ENCODE measurements at places on chromosomes 7 and 10.

DNA sequence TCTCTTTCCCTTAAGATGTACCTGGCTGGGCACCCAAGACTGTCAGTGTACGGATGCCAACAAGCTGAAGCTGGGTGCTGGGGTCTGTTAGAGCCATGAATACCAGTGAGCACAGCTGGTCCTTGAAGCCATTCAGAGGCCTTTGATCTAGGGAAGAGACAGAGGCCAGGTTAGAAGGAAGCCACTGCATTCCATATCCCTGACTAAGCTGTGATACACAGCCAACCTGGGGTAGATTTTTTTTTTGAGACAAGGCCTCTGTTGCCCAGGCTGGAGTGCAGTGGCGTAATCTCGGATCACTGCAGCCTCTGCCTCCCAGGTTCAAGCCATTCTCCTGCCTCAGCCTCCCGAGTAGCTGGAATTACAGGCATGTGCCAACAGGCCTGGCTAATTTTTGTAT is 20.8 kb downstream of the ZDHHC16 start:
- no peak for DNase-seq

DNA sequence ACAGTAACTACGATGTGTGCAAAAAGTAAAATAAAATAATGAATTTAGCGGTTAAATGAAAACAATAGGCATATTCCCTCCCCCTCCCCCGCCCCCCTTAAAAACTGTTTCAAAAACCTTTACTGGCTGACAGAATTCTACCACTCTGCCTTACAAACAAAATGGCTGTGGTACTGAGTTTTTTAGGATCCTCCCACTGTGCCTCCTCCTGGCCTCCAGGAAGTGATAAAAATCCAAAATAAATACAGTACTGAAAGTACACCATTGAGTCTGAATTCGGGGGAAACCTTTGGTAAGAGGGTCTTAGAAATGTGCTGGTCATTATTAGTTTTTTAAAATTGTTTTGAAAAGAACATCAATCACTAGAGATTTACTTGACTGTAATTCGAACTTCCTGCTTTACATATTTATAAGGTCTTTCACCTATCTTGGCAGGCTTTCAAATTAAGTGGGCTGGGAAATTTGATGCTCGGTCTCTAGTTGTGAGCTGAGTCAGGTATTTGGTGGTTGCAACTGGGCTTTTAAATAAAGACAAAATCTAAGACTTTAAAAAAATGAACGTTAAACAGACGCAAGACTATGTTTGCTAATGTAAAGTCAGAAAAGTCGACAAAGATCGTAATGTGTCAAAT is 32.5 kb upstream of the EPC1 start:
- DNase-seq: peak; percentile 49

DNA sequence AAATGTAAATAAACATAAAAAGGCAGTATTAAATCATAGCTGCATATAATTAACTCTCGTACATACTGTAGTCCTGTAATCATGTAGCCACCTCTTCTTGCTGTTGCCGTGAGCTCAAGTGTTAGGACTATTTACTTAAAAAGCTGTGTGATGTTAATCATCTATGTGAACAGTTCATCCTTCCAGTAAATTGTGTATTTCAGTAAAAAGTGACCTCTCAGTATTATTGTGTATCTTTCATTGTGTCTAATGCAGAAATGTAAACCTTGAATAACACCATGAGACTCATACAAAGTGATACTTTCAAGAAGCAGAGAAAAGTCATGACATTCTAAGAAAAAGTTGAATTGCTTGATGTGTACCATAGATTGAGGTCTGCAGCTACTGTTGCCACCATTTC is 38.0 kb downstream of the ADD3 start:
- no peak for DNase-seq

DNA sequence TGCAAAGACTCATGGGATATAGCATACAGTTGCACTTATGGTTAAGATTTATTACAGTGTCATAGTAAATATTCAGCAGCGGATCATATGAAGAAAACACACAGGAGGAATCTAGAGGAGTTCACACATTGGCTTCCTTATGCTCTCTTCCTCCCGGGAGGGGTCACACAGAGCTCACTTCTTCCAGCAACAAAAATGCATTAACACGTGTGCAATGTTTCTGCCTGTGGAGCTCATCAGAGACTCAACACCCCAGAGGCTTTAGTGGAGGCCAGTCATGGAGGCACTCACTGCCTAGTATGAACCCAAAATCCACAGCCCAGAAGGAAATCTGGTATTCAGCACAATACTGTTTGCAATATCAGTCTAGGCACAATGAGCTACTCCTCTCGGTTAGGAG is 202.8 kb upstream of the PRSS1 start:
- DNase-seq: no peak

- DNase-seq: peak; percentile 74
Measured at GRCh38 chr10:30284865-30285594, 64.0 kb downstream of the MTPAP start.

- no peak for DNase-seq
Measured at GRCh38 chr7:93203496-93203895, 22.8 kb downstream of the HEPACAM2 start.

DNA sequence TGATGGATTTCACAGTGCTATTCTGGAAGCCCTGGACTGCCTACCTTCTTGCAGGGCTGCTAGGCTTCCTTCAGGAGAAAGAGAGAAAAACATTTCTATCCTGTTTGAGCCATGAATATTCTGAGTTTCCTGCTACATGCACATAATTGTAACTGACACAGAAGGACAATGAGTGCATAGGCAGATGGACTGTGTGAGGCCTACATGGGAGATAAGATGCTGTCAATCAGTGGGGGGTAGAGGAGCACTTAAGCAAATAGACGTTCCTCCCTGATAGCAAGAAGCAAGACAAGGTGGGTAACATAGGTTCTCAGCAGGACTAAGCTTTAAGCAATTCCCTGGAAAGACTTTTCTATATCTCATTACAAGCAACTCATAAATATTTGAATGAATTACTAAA is 11.6 kb downstream of the ALDH18A1 start:
- no peak for DNase-seq

- DNase-seq: no peak
Measured at GRCh38 chr7:157153260-157153659, 14.5 kb downstream of the UBE3C start.

DNA sequence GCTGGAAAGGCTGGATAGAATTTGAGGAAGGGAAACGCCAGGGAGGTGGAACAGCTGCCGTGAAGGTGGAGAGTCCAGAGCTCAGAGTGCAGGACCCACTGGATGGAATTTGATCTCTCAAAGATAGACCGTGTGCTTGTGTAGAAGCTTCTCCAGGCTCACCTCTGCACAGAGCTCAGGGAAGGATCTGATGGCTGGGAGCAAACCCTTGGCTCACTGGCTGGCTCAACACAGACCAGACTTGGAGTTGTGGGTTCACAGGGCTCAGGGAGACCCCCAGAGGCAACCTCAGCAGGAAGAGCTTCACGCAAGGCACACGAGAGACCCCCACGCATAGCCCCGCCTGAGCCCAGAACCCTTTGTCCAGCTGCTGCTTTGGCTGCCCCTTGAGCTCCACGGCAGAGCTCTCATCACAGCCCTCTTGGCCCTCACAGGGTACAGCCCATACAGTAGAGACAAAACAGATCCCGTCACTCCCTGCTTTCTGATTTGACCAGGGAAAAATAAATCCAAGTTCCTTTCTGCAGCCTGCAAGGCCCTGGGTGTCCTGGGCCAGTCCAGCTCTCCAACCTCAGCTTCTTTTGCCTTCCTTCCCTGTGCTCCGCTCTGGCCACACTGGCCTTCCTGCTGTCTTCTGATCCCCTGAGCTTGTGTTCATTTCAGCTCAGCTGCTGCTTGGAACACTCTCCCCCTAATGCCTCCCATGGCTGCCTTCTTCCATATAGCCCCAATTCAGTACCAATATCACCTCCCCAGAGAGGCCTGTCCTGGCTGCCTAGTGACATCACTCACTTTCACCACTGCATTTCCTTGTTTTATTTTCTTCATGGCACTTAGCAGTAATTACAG is 26.3 kb downstream of the GHRHR start:
- DNase-seq: no peak

- DNase-seq: no peak
Measured at GRCh38 chr10:14884082-14884481, 5.4 kb downstream of the SUV39H2 start.

- no peak for DNase-seq
Measured at GRCh38 chr7:44310221-44310848, 15.1 kb downstream of the CAMK2B start.

DNA sequence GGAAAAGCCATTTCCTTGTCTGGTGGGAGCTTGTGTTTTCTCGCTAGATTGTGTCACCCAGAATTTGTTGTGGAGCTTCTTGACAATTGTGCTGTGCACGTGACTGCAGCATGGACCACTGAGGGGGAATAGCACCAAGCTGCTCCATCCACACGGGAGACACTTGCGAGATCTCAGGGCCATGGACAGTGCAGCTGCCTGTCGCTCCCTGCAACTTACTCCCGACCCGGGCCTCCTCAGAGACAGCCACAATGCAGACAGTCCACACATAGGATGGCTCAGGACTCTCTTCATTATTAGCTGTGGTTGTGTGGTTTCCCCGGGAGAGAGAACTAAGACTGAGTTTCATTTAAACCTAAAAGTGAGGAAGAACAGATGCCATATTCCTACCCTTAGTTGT is 673.2 kb upstream of the GALNT17 start:
- no peak for DNase-seq

DNA sequence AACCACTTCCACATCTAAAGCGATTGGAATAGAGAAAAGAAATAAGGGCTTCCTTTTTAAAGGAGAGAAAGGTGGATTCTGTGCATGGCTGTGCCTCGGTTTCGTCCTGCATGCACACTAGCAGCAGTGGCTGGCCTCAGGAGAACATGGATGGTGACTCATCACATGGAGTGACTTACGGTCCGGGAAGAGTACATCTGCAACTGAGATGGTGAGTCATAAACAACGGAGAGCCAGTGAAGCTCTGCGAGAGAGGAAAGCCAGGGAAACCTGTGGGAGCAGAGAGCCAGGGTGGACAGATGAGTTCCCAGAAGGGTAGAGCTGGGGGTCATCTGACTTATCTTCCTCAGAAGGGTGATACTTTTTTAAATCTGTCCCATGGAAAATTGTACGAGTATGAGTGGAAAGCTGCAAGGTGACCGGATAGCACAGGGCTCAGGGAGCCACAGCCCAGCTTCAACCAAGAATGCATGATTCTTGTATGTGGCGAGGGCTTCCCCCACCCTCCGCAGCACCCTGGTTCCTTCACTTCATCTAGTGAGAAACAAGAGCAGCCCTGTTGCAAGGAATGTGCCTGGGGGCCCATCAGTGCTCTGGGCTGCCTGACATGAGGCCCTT is 259.1 kb downstream of the KLF6 start:
- DNase-seq: peak; percentile 91

DNA sequence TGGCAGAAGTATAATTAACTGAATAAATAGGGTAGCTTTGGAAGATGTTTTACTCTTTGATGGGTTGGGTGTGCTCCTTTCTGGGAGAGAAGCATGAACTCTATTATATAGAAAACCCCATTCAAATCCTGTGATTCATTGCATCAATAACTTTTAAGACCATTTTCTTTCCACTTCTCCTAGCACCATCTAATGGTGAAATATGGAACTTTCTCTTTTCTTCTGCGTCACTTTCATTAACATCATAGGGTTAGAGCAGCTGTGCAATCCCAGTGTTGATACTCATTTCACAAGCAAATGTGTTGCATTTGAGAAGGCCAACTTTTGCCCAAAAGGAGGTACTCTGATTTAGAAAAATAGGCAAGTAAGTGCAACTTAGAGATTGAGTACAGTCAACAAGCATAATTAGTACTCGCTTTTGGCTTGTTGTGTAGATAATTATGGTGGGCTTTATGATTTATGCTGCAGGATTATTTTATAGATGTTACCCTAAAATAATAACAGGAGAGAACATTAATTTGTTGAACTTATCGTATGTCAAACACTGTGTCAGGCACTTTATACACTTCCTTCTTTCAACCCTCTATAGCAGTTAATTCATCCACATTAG is 92.9 kb downstream of the CPED1 start:
- peak; percentile 90 for DNase-seq

DNA sequence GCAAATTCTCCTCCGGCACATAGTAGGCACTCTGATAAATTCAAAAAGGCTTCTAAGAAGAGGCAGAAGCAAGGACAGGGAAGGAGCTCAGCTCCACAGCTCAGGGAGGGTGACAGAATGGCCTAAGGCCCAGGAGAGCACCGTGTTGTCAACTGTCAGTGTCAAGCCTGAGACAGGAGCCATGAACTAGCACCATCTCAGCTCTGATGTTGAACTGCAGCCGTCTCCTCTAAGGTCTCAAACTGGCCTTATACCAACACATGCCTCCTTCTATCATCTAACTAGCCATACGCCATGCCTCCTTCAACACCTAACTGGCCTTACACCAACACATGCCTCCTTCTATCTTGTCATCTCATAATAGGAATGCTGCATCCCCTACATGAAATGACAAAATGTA is 73.0 kb downstream of the IGF2BP3 start:
- no peak for DNase-seq

DNA sequence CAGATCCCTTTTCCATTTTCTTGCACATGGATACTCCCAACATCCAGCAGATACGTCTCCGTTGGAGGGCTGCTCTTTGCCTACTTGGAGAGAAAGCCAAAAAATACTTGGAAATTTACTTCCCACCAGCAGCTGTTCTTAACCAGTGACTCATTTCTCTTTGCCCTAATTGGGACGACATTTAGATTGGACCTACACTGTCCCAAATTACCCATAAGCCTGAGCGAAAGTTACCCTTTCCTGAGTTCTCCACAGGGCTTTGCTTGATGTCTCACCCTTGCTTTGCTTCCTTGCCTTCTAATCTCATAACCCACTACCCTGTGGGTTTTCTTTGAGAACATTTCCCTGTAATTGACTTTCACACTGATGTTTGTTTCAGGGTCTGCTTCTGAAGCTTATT is 48.1 kb downstream of the SAMD8 start:
- DNase-seq: no peak

- no peak for DNase-seq
Measured at GRCh38 chr10:20740120-20740519, 157.0 kb downstream of the NEBL start.

DNA sequence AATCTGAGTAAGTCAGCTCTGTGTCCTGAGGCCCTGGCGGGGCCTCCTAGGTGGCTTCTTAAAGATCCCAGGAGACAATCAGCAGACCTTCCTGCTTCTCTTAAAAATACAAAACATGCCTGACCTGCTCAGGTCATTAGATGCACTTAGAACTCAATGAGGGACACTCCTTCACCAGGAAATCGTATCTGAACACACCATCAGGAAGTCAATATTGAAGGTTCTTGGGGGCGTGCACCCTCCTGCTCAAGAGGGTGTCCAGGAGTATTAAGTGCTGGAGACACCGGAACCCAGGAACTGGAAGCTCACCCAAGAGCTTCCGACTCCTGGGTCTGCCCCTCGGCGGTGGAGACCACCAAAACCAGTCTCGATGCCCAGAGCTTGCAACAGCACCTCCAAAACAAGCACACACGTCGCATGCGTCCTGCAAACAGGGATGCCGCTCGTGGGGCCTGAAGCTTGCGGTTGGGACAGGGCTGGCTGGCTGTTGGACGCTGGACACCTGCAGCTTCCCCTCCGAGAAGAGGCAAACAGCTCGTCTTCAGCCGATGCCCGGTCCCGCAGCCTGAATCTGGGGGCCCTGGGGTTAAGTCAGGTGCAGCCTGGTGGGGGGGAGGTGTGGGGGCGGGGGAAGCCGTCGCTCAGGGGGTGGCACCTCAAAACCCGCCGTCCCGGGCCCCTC is 803 bp downstream of the RAPGEF5 start:
- DNase-seq: no peak

GRCh38 chr7:130845581-130846085 is 111.6 kb upstream of the KLF14 start:
- no peak for DNase-seq

- no peak for DNase-seq
Measured at GRCh38 chr7:140403878-140404564, at the start of gene RAB19. Gene RAB19 (plus strand): TSS chr7:140404058. CDS start chr7:140407647, 3,589 bp downstream.

Data from suppressor macrophage treated with lipopolysaccharide for 1 hour (primary cell).